Neuronal stem cell (in vitro differentiated cells): ENCODE measurements at places on chromosomes 16 and 17.
A peak's percentile ranks its signal among the peaks of the same experiment; 100 is the strongest.

GRCh38 chr17:54907376-54907775 is 6.7 kb downstream of the TOM1L1 start:
- no peak for DNase-seq

DNA sequence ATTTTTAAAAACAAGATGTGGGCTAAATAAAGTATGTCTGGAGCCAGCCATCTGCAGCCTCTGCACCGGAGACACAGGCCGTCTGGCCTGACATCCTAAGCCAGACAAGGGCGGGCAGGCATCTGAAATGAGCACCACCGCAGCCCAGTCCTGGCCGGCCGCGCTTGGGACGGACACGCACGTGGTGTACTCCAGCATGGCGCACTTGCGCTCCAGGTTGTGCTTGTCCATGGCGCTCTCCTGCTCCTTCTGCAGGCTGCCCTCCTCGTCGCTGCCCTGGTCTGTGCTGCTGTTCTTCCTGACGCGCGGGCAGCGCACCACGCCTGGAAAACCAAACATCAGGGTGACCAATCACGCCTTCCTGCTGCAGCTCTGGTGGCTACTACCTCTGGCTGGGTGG is 60.3 kb downstream of the GTF3C1 start:
- DNase-seq = no peak

- no peak for DNase-seq
These were observed 528 bp downstream of the HAGHL start for GRCh38 chr16:727291-727977.

DNA sequence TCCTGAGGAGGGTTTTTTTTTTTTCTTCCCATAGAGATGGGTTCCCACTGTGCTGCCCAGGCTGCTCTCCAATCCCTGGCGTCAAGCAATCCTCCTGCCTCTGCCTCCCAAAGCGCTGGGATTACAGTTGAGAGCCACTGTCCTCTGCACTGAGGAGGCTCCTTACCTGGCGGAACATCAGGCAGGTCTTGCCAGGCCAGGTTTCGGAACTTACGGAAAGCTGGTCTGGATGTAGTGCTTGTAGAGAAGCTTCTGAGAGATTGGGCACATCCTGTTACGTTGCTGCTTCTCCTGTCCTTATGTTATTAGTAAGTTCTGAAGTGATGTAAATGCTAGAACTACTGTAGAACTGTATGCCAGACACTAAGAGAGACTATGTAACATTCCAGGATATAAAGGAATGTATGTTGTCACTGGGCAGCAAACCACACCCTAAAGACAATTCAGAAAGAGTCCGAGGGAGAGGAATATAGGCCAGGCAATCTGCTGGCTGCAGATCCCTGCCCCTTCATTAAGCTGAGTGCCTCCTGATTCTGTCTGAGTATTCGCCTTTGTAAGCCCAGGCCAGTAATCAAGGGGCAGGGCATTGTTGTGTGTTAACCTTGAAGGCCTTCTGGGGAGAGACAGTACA is 21.1 kb downstream of the ETV4 start:
- DNase-seq = no peak

DNA sequence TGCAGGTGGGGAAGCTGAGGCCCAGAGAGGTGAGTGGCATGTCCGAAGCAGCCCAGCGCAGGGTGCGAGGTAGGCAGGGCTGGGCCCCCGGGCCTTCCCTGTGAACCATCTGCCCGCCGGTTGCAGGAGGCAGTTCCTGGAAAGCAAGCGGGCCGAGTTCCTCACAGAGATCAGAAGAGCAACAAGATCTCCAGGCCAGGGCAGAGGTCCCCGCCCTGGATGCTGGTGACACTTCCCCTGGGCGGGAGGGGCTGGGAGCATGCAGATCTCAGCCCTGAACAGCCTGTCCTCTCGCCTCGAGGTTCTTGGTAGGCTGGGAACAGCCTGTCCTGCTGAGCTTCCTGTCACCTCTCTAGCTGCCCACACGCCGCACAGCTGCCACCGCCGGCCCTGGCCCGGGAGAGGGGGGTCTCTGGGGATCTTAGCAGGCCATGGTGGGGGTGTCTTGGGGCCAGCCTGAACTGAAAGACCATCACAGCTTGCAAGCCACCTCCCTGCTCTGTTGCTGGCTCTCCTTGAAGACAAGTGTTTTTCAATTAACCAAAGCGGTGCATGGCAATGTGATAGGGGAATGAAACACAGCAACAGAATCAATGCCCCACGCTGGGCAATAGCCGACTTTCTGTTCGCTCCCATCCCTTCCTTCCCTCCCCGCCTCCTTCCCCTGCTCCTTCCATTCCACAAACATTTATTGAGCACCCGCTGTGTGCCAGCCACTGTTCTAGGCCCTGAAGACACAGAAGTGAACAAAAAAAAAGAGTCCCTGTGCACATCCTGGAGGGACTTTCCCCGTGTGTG is 31.7 kb downstream of the SOCS1 start:
- no peak for DNase-seq

DNA sequence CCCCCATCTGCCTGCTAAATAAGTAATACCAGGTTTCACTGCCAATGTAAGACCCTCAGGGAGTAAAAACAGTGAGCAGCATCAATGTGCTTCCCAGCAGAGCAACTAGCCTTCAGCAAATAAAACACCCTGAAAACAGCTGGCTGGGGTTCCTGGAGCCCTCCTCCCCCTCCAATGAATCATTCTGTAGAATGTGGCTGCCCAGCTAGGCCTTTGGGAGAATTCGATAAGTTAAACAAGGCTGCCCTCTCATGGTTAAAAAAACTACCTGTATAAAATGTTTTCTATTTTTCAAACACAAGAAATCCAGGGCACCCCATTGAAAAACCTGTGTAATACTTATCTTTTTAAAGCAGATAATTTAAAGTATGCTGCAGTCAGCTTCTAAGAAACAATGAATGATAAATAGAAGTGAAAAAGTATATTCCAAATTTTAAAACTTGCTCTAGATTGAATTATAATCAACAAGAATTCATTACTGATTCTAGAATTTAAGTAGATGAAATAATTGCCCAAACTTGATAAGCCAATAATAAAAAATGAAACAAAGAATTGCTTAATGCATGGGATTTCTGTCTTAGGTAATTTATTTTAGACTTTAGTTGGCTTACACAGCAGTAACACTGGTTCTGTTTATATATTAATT is 9.4 kb upstream of the TOM1L1 start:
- peak; percentile 51 for DNase-seq

DNA sequence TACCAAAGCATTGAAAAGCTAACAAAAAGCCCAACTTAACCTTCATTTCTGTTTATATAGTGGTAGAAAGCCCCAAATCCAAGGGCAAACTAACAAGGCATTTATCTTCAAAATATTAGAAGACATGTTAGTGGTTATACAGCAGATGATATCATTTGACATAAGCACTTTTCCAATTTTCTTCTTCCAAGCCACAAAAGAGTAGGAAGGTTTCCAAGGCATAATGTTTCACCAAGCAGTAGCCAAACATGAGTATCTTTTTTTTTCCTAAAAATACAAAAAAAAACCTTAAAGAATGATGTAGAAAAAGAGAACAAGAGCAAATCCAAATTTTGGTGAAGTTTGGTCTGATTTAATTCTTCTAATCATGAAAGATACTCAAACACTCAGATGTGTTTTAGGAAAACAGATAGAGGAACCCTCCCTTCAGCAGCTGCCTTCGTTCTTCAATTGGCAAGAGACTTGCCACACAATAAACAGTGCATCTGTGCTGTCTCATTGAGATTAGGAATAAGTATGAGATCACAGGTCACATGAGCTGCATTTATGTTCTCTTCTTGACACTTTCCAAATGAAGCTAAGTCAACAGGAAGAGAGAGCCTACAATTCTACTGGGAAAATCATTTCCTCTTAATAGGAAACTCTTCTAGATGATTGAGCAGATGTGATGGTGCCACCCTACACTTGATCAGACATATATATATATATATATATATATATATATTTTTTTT is 106.7 kb downstream of the TTC19 start:
- no peak for DNase-seq
